ENCODE measurements at places on chromosomes 5 and 9.

- no peak for DNase-seq
Measured at GRCh38 chr5:174556756-174557155, 167.6 kb upstream of the MSX2 start.

DNA sequence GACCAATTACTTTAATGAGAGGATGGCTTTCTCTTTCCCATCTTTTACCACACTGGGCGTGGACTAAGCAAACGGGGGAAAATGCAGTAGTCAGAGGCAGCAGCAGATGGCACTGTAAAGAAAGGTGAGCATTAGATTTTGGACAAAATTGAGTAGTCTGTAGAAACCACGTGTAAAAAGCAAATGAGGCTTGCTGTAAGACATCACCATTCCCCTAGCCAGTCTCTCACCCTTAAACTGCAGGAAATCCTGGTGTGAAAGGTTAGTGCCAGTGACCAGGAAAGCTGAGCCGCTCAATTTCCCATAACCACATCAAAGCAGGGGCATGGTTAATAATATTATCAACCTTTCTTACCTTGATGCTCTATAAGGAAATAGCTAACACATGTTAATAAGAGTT lies 31.8 kb downstream of the SPATA31C2 start:
- DNase-seq = no peak

DNA sequence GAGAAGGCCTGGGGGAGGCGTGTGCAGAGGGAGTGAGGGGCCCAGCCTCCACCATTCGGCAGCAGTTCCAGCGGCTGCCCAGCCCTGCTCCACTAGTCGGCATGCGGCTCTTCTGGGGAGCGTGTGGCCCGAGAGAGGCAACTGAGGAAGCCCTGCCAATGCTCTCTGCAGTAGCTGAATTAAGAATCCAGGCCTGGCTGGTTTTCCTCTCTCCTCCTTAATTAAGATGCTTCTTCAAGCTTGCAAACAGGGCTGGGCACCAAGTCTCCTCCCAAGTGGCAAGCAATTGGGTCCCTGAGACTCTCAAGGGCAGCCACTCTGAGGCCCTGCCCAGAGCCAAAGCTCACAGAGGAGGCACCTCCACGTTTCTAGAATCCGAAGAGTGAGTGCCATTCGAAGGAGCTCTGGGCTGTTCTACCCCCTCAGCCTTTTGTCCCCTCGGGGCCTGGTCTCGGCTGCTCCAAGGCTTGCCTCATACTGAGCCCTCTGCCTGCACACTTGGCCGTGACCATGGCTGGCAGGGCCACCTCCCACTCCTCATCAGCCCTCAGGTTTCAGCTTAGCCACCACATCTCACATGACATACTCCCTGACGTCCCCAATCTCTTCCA lies 75.4 kb upstream of the LRRTM2 start:
- no peak for DNase-seq

- DNase-seq = no peak
Measured at GRCh38 chr5:72308853-72309191, 11.2 kb downstream of the MRPS27 start.

DNA sequence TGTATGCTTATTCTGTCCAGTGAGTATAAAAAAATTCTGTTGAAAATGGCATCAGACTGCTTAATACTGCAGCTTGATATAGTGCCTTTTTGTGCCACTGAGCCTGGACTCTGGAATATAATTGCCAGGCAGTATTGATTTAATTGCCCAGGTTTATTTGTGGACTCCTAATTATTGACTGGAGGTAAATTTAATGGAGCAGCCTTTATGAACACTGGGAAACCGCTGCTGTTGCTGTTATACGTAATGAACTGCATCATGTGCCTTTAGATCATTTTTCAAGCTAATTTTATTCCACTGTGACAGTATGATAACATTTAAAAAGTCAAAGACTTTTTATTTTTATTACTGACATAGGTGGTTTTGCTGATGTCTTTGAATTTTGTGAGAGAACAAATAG lies 90.2 kb upstream of the SH3GL2 start:
- no peak for DNase-seq

All from NCI-H526 (cell line).